ENCODE measurements at places on chromosomes 4 and X.
A peak's percentile ranks its signal among the peaks of the same experiment; 100 is the strongest.

DNA sequence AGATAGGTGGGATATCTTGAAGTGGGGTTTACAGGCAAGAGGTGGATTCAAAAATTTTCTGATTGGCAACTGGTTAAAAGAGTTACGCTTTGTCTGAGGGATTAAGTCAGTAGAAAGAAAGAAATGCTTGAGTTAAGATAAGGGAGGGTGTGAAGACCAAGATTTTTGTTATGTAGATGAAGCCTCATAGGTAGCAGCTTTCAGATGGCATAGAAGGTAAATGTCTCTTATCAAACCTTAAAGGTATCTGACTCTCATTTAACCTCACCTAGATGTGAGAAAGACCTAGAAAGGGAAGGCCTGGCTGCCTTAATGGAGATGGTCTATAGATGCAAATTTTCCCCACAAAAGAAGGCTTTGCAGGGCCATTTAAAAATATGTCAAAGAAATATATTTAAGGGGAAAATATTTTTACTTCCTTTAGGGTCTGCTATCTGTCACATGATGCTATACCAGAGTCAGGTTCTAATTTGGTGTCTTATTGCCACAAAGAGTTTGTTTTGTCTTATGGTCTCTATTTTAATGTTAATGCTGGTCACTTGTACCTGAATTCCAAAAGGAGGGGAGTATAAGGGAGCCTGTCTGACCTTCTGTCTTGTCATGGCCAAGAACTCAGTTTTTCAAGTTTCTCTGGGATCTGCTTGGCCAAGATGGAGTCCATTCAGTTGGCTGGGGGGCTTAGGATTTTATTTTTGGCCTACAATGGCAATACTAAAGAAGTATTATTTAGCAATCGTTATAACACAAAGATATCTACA, 699.1 kb upstream of the AMOT start:
- no peak for DNase-seq

- no peak for DNase-seq
These were observed 41.9 kb downstream of the FHL1 start for GRCh38 chrX:136189222-136189621.

DNA sequence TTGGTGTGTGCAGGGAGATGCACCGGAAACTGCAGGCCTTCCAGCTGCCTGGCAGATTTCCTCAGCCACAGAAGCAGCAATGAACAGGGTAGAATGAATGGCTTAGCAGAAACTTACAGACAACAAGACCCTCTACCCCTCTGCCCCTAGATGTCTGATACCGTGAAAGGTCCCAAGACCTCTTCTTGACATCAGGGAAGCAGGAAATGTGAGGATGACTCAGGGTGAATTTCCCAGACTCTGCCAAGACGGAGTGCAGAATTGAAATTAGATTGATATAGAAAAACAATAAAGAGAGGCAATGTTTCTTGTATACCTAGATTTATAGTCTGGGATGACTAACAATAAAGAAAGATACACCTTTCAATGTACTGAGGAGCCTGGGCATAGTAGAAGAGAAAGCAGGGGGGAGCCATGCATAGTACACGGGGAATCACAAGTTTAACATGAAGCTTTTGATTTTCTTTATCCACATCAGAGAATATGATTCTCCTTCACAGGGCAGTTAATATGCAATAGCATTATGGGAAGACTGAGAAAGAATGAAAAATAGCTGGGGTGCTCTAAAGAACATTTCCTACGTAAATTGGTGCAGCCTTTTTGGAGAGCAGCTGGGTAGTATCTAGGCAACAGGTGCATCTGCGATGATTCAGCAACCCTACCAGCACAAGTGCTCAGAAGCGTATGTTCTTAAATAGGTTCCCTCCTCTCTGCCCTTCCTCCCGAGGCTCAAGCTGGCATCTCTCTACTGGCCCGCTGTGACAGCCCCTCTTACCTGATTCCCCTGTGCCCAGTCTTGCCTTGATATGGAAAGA, 18.3 kb upstream of the CXCR3 start:
- no peak for DNase-seq

DNA sequence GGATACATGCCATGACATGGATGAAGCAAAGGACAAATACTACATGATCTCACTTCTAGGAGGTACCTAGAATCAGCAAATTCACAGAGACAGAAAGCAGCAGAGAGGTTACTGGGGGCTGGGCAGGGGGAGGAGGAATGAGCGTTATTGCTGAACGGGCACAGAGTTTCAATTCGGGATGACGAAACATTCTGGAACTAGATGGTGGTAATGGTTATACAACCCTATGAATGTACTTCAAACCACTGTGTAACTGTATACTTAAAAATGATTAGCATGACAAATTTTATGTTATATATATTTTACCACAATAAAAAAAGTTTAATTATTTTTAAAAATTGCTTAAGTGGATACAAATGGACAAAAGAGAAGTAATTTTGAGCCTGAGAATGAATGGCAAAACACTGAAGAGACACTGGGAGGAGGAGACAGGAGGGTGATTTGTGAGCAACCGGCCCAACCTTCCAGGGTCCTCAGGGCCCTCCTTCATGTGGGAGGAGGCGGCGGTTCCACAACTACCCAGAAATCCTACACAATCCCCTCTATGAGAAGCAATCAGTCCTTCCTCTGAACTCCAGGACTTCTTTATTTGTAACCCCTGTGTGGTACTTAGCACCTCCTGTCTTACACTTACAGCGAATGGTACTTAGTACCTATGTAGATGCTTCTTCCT, 14.1 kb downstream of the ACSL1 start:
- no peak for DNase-seq

DNA sequence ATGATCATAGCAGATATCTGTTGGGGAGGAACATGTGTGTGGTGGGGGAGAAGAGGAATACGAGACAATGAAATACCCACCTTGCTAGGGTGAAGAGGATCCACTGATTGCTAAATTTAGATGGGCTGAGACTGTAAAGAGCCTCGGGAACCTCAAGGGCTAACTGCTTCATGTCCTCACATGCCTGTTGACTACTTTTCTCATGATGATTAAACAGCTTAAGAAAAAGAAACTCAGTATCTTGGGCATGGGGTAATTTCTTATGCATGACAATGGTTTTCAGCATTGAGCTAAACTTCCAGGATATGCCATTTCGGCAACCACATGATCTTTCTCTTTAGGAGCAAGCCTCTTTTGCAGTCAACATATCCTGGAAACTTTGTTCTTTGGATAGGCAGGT, 3.9 kb upstream of the LNX1 start:
- DNase-seq: no peak

DNA sequence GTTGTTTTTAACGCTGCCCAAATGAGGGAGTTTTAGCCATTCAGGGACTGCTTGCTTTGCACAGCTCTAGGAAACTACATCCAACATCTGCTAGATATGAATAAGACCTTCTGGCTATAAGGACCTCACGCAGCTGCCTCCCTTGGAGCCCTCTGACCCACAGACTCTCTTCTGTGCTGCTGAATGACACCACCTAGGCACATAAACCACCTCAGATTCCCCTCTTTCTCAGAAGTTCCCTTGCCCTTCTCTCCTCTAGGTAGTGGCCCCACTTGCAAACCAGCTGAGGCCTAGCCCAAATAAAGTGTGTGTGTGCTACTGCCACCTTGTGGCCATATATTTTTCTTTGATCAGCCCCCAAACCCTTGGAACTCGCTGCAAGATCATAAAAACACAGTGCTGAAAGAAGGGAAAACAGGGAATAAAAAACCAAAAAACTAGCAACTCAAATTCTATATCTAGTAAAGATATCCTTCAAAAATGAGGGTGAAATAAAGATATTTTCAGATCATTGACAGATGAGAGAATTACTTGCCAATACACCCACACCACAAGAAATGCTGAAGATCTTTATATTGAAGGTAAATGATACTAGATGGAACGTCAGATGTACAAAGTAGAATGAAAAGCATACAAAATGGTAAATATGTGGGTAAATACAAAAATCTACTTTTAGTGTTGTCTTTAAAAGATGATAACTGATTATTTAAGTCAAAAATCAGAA, 265.9 kb downstream of the ADAMTS3 start:
- no peak for DNase-seq

GRCh38 chrX:84441143-84441542, 61.1 kb downstream of the HDX start:
- no peak for DNase-seq

DNA sequence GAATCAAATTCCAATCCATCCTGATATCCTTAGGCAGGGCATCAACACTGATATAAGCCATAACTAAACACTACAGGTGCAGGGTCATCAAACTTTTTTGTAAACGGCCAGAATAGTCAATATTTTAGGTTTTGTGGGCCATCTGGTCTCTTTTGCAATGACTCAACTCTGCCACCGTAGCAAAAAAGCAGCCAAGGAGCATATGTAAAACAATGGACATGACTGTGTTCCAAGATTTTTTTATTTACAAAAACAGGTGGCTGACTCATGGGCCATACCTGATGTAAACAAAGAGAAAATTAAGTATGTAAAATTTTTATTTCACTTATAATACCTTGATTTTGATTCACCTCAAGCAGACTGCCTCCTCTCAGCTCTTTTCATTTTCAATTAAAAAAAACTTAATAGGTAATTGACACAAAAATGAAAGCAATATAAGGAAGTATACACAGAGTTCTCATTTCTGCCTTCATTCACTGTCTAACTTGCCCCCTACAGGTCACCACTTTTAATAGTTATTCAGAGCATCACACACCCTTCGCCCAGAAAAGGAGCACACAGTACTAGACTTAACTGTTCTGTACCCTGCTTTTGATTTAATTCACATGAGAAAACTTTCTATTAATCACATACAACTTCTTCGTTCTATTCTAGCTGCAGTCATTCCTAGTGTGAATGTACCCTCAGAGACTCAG, 35.3 kb upstream of the GPM6B start:
- DNase-seq: no peak

- DNase-seq: no peak
These were observed 33.4 kb downstream of the SYTL4 start for GRCh38 chrX:100698551-100698950.

- DNase-seq: no peak
These were observed 1206.1 kb downstream of the ARAP2 start for GRCh38 chr4:35038079-35038805.

GRCh38 chrX:54482839-54483593, 13.0 kb downstream of the FGD1 start:
- DNase-seq: no peak

DNA sequence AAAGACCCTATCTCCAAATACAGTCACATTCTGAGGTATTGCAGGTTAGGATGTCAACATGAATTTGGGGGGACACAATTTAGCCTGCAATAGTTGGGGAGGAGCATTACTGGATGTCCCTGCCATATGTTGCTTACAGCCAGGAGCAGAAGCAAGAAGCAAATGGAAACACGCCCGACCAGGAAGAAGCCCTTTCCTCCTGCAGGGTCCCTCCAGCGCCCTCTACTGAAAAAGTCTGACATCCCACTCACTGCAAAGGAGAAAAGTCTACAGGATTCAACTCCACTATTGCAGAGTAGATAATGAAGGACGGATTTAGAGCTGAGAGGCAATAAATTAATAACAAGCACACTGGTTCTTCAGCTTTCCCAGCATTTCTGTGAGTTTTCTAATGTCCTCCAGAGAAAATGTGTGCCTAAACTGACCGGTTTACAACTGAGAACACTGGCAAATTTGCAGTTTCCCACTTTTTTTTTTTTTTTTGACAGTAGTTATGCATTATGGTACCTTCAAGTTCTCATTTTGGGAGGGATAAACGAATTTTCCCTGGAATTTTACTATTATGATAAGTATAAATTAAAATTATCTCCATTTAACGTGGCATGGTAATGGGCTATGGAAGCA, 31.7 kb downstream of the COQ2 start:
- DNase-seq: no peak

- DNase-seq: peak; percentile 10
These were observed 180.3 kb upstream of the TENM3 start for GRCh38 chr4:182062936-182063335.

DNA sequence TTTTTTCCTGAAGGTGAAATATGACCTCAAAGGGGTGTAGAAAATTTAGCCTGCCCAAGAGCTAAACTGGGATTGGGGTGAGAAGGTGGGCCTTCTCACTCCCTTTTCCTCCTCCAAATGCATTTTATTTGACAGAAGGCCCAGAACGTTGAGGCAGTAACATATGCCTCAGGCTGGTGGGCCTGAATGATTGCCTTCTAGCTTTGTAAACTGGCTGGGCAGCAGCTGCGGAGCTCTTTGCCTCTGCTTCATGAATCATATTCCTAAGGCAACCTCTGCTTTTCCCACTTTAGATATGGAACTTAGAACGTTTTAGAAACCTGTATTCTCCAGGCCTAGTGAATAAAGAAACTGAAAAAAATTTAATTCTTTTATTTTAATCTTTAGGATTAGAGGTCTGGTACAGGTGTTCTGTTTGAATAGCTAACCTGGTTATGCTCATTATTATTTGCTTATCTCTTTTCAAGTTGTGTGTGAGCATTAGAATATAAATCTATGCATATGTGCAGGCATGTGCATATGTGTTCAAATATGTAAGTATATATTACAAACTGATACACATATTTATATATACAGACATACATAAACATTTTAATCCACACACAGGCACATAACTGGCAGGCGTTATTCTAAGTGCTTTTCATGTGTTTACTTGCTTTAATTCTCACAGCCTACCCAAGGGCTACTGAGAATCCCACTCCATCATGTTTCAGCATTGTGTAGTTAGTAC, 11.5 kb downstream of the PRDM8 start:
- DNase-seq: no peak

GRCh38 chr4:53702334-53703266, 111.3 kb upstream of the LNX1 start:
- DNase-seq: peak; percentile 54

GRCh38 chrX:7074148-7074907, 73.2 kb upstream of the STS start:
- no peak for DNase-seq

- no peak for DNase-seq
These were observed 215.6 kb upstream of the GYPA start for GRCh38 chr4:144355811-144356757.

GRCh38 chr4:10011885-10012284, 9.4 kb downstream of the SLC2A9 start:
- no peak for DNase-seq

DNA sequence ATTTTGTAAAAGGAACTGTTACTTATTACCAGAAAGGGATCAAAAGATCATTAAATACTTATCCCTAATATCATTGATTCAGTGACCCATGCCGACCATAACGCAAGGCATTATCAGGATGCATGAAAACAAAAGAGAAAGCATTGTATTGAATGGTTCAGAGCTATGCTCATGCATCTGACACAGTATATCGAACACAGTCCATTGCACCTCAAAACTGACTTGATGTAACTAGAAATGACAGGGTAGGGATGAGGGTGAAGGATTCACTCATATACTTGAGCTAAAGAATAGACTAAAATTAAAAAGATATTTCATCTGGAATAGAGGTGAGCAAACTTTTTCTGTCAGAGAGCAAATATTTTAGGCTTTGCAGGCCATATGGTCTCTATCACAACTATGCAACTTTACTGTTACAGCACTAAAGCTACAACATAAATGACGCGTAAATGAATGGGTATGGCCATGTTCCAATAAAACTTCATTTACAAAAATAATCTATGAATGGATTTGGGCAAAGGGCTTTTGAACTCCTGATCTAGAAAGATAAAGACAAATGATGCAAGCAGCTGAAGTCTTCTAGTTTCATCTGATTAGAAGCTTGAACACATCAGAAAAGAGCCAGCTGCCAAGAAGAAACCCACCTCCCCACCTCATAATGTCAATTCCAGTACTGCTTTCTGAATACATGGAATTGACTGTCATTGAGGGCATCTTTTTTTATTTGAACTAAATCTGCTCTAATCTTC, 12.9 kb upstream of the SPP1 start:
- no peak for DNase-seq

GRCh38 chrX:47177079-47177478, 16.6 kb upstream of the UBA1 start:
- no peak for DNase-seq

- DNase-seq: no peak
These were observed 34.7 kb upstream of the LGI2 start for GRCh38 chr4:25065431-25065858.

GRCh38 chr4:142913461-142914030, 67.4 kb upstream of the INPP4B start:
- DNase-seq: no peak

Measured in AG09319 (cell line).